ENCODE measurements at places on chromosomes 3 and 15.

- DNase-seq, result no peak
Measured at GRCh38 chr15:82554351-82554750, 14.1 kb upstream of the RPS17 start.

DNA sequence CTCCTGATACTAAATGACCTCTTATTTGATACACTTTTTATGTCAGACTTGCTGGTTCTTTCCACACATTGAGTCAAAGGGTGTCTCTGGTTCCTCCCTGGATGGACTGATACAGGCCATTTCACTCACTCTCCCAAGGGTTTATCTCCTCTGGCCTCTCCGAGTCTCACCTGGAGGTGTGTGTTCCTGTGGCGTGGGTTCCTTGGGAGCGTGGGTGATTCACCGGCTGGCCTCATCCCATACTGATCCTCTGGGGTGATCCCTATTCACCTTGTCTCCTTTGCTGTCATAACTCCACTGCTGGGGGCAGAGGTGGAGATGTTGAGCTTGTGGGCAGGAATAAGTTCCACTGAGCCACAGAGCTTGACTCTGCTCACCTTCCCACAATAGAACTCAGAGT lies 61.1 kb downstream of the ST6GAL1 start:
- no peak for DNase-seq

- no peak for DNase-seq
Measured at GRCh38 chr15:93415576-93415975, 326.6 kb upstream of the RGMA start.

- DNase-seq, result no peak
Measured at GRCh38 chr15:64000183-64000951, 45.9 kb downstream of the DAPK2 start.

- DNase-seq, result no peak
Measured at GRCh38 chr3:182258538-182259177, 534.6 kb upstream of the ATP11B start.

- no peak for DNase-seq
Measured at GRCh38 chr3:12948371-12948770, 107.0 kb upstream of the RPL32 start.

DNA sequence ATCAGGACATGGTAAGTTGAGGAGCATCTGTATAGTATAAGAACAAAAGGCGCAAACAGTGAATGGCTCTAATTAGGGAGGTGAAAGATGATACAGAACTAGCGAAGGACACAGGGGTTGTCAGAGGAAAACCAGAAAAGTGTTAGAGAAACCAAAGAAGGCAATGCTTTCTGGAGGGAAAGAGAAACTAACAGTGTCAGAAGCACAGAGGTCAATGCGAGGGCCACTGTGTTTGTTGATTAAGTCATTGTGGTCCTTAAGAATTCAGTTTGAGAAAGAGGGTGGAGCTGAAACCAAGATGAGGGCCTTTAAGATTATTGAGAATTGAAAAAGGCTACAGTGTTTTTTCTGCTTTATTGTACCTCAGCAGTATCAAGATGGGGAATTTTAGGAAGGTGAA lies 28.8 kb downstream of the ATG7 start:
- no peak for DNase-seq

- DNase-seq, result no peak
Measured at GRCh38 chr3:128254066-128254590, 100.8 kb downstream of the EEFSEC start.

GRCh38 chr3:178500631-178501030 lies 35.6 kb upstream of the KCNMB2 start:
- no peak for DNase-seq

- no peak for DNase-seq
Measured at GRCh38 chr15:43299411-43299810, 31.0 kb downstream of the LCMT2 start.

- no peak for DNase-seq
Measured at GRCh38 chr3:15579051-15579450, 22.3 kb downstream of the HACL1 start.

- DNase-seq, result no peak
Measured at GRCh38 chr3:154142608-154143007, 21.4 kb downstream of the ARHGEF26 start.

DNA sequence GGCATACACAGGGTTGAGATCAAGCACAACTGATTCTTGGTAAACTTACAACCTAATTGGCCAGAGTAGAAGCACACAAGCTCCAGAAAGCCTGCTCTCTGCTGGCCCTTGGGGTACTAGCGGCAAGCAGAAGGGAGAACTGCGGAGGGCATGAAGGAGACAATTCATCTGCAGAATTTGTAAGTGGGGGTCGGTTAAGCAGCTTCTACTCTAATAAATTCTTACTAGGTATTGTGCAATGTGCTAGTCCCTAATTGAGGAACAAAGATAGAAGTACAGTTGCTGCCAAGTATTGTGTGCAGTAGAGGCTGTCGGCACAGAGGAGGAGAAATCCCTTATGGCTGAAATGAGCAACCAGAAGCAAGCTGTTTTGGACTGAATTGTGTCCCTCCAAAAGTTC lies 91.2 kb upstream of the VEPH1 start:
- DNase-seq, result no peak

DNA sequence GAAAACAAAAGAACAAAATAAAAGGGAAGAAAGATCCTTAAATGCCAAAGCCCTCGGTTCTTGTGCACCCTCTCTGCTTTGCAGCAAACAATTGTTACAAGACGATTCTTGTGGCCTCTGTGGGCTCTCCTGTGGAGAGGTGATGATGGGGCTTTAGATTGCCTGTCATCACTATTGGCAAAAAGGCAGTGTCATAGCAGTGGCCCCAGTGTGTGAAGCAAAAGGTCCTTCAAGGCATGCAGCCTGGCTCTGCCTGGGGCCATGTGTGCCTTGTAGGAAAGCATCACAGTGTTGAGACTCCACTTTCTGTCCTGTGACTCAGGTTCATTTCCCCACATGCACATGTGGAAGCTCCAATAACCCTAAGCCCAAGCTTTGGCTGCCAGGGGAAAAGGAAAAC lies 43.7 kb downstream of the POC1A start:
- DNase-seq, result no peak

Data from nephron progenitor cell (in vitro differentiated cells).